ENCODE measurements at places on chromosomes 1 and 21. TPM values are rescaled to one million over a fixed set of nuclear protein-coding genes. Genes with fewer than 3 reads are reported as not detected.

GRCh38 chr1:27144920-27145661, 9.8 kb downstream of the SLC9A1 start:
- DNase-seq, result no peak

GRCh38 chr1:88061492-88062177, 622.4 kb upstream of the PKN2 start:
- DNase-seq, result peak; percentile 61

Gene MARK1
- 3.6 TPM for total RNA-seq

DNA sequence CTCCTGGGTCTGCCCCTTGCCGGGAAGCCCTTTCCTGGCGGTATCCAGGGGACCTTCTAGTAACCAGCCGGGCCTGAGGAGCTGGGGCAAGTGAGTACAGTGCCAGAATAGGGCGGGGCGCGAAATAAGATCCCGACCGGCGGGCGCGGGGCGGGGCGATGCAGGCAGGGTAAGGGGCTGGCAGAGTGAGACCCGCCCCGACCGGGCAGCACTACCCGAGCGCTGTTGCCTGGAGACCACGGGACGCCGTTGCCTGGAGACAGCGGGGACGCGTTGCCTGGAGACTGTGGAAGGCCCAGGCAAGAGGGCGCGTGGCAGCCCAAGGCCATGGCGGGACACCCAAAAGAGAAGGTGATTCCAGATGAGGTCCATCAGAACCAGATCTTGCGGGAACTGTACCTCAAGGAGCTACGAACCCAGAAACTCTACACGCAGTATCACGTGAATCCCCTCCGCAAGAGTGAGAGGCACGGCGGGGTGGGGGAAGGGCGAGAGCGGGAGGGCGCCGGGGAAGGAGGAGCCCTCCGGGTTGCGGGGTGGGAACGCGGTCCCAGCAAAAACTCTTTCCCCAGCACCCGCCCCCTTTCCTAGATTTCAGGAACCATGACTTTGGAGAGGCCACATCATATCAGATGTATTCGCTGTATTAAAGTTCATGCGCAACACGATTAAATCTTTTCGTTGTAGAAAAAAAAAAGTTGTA, 24.3 kb downstream of the EBNA1BP2 start:
- DNase-seq, result peak; percentile 26

GRCh38 chr1:70044832-70045231, 160.5 kb downstream of the LRRC40 start:
- no peak for DNase-seq

- DNase-seq, result no peak
Measured at GRCh38 chr1:236083650-236084385, 18.9 kb upstream of the NID1 start.

DNA sequence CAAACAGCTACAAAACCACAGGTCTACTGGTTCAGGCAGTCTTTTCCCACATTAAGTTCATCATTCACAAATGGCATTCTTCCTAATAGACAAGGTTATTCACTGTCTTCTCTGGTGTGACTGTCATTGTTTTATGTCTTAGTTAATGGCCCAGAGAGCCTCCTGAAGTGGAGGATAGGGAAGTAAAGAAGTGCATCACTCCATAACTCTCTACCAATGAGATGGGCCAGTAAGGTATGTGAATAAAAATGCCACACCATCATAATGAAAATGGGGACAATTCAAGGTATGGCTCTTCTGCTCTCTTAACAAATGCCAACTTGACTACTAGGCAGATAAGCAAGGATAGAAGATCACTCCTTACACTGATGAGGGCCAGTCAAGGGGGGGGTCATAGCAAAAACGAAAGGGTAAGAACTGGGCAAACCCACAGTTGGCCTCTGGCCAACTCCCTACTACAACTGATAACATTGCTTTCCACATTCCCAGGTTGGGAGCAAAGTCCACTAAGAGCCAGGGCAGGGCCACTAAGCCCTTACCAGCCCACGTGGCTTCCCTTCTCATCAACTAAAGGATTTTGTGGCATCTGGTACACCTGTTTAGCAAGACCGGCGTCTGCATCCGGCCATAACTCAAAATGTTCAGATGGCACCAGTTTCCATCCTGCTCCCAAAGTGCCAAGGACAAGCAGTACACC, 10.0 kb downstream of the PABPC4 start:
- no peak for DNase-seq

DNA sequence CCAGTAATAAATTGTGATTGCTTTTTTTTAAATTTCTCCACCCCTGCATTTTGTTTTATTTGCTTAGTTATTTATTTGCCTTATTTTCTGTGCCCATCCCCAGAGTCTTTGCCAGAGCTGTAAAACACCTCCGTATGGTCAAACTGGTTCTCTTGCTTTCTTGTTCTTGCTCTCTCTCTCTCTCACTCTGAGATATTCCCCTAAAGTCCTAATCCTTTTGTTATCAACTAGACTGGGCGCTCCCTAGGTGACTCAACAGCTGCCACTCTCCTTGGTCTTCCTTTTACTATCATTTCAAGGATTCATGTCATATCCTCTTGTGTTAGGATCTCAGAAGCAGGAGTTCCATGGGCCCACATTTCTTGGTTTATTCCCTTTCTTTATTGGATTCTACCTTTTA, 160.0 kb downstream of the PRDM2 start:
- DNase-seq, result no peak

Gene SLC2A1
- total RNA-seq, result 248 TPM

Gene AMIGO1
- 0.10 TPM for total RNA-seq

- DNase-seq, result peak; percentile 10
Measured at GRCh38 chr1:212669102-212669501, 30.5 kb downstream of the BATF3 start.

Measured in HCT116 (cell line).